ENCODE measurements at places on chromosomes 3 and 15.

- DNase-seq = peak; percentile 19
Observed at GRCh38 chr3:27312044-27312668, 57.0 kb downstream of the NEK10 start.

- DNase-seq = no peak
Observed at GRCh38 chr15:96332637-96333121, 2.2 kb downstream of the NR2F2 start.

DNA sequence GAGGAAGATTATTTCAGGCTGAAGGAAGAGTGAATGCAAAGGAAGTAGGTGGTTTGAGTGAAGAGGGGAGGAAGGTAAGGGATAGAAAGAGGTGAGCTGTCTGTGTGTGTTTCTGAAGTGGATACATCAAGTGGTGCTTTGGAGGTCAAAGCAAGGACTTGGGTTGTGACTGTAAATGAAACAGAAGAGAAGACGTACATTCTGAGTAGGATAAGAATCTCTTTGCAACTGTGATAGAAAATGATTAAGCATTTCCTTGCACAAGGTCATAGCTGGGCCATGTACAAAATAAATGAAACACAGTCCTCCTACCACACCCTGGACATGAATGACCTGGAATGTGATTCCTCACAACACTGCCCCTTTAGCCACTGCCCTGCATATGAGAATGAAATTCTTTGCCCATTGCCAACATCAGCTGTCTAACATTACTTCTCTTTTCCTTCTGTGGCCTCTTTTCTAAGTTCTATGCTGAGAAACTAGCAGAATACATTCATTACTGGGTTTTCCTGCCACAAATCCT, 28.3 kb upstream of the MINDY4B start:
- DNase-seq = no peak

DNA sequence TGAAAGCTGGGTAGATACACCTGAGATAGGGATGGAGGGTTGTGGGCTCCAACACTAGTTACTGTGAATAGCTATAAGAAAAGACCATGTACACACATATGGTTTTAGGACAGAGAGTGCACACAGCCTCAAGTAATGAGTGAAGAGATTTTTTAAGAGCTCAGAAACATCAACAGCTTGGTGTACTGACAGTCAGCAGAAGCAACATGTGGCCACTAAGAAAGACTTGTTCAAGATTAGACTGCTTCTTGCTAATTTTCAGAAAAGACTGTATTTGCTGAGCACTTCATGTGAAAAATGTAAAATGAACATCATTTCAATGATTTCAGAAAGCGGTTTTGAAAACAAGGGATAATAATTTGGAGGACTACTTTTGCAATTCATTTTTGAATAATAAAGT, 10.3 kb downstream of the ANKRD28 start:
- DNase-seq = no peak

DNA sequence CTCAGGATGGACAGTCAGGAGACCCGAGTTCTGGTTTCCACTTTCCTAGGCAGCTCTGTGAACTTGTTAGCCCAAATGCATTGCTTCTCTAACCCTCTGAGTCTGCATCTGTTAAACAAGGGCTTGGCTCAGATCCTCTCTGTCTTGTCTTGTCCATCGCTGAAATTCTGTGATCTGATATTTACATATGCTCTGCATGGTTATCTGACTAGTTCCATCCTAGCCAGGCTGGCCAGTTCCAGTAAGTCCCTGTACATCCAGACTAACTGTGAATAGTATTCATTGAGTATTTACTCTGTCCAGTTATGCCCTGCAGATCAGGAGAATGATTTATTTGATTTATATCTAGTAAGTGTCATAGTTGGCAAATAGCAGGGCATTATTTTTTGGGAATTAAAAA, 27.0 kb upstream of the SV2B start:
- no peak for DNase-seq

Measured in H54 (cell line).